T-helper 9 cell (primary cell): ENCODE measurements at places on chromosomes 3 and 15.

DNA sequence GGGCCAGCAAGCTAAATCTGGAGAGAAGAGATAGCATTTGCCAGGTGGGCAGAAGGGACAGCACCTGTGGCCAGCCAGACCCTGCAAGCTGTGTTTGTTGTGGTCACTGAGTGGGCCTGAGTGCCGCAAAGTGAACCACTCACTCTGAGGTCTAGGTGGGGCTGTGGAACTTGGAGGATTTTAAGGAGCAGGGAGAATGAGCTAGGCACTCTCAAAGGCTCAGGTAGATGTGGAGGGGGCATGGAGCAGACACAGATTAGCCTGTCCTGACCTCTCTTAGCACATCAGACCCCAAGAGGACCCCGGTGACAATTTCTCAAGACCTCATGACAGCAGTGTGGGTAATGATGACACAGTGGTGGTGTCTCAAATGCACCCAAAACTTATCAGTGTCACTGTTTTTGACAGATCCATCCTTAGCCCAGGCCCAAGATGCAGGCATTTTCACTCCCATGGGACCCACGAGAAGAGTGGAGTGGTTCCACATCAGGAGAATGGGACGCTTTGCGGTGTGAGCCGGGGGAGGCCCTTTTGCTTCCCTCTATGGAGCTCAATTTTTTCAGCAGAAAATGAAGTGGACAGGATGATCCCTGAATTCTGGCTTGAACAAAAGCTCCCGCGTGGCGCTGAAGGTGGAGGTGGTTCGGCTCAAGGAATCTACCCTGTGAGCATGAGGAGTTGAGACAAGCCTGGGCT, 43.8 kb upstream of the TLE3 start:
- no peak for DNase-seq

DNA sequence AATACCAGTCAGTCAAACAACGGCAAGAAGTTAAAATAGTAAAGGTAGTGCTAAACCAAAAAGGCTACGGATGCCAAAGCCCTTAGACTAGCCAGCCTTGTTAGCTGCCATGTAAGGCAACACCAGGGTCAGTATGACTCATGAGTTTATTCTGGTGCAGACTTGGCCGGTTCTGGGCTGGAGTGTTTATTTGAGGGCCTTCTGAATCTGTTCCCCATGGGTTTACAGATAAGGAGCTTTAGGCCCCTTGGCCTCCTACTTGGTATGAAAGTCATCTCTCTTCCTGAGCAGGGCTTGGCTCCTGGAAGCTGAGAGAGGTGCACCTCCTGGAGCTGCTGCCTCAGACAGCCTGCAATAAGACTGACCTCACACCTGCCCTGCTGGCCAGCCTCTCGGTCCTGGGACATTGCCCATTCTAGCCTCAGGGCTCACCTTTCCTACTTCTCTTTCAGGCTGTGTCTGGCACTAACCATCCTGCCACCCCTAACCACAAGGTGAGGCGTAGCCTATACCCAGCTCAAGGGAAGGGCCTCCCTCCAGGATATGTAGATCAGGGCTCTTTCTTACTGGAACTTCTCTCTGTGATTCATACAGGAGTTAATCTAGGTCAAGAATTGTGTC, 10.4 kb upstream of the RTP1 start:
- DNase-seq = no peak

GRCh38 chr15:90212221-90213098, 11.3 kb downstream of the SEMA4B start:
- no peak for DNase-seq

- no peak for DNase-seq
Observed at GRCh38 chr3:126918355-126918821, 64.5 kb upstream of the PLXNA1 start.
